ENCODE measurements at places on chromosomes 1 and 21.

DNA sequence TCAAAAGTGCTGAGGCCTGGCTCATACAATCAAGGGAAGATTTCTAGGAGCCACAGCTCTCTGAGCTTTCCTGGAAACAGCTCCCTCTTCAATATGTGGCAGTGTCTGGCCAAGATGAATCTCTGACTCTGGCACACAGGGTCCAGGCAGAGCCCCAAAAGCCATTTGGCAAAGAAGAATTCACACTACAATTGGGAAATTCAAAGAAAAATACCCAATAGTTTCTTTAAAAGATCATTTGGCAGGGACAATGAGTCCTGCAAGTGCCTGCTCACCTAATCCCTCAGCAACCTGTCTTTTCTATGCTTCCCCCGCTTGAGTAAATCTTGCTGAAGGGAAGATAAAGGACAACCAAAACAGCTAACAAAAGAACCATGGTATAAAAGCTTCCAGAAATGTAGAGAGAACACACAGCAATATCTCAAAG, 124.6 kb downstream of the TGFBR3 start:
- no peak for DNase-seq

DNA sequence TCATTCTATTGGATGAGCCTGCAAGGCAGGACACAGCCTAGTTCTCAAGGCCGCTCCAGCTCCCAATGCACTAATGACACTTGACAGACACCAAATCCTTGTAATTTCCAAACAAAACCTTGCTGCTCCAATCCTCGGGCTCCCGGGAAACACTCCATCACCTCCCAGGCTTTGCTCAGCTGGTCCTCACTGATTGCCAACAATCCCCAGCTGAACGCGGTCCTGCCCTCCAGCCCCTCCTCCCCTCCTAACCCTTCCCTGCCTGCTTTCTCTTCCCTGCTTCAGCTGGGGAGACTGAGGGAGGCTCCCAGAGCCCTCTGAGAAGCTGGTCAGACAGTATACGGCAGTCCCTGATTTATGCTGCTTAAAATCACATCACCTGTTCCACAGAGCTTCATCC, 114.4 kb upstream of the TNR start:
- DNase-seq: peak; percentile 48

- DNase-seq: no peak
These were observed 80.1 kb upstream of the CD55 start for GRCh38 chr1:207241164-207241934.

DNA sequence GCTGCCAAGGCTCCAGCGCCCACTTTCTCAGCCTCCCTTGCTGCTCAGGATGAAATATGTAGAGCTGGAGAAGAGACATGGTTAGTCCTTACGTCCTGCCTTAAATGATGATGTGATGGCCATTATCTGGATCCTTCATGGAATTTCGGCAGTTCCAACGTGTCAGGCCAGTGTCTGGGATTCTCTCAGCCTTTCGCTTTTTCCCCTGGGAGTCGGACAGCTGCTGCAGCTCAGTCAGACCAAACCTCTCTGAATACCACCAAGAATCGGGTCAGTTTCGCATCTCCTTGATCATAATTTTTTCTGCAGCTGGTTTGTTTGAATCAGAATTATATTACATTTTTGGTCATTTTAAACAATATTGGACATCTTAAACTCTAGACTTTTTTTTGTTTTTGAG, 22.3 kb upstream of the KLHDC8A start:
- DNase-seq: no peak

- no peak for DNase-seq
These were observed 490.6 kb downstream of the KIF26B start for GRCh38 chr1:245645406-245645805.
